Astrocyte of the hippocampus (primary cell): ENCODE measurements at places on chromosomes 3 and 15.

DNA sequence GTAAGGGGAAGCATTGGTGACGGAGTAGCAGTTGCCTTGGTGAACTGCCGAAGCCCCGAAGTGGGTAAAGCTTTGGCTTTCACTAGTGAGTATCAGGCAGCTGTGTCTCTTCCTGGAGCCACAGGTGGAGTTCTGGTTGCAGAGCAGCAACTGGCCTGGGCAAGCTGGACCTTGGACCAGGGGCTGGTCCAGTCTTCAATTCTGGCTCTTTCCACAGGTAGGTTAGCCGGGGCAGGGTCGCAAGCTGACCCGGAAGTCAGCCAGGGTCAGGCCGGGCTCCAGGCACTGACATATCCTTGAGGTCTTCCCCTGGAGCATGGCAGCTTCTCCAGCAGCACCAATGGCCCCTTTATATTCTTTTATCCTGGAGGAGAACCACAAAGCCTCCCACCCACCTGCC lies 73.2 kb downstream of the TMEM44 start:
- no peak for DNase-seq

DNA sequence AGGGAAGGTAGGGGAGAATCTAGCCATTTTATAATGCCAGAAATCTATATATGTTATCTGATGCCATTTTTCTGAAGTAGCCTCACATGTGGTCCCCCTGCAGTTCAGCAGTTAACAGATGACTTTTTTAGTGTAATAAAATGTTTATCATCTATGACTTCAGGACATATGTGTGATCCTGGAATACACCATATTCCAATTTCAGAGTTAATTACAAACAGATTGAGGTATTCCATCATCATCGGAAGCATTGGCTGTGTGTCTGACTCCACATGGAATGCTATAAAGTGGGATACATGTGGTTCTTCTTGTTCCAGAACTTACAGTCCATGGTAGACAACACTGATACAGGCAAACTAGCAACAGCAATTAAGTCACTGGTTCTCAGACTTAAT lies 45.9 kb upstream of the LIMD1 start:
- DNase-seq = no peak

- no peak for DNase-seq
These were observed 662.0 kb upstream of the CCDC54 start for GRCh38 chr3:106715286-106715685.

GRCh38 chr3:146052056-146052790 lies 108.8 kb downstream of the PLOD2 start:
- no peak for DNase-seq

- no peak for DNase-seq
These were observed 24.2 kb downstream of the CPN2 start for GRCh38 chr3:194326968-194327217.

DNA sequence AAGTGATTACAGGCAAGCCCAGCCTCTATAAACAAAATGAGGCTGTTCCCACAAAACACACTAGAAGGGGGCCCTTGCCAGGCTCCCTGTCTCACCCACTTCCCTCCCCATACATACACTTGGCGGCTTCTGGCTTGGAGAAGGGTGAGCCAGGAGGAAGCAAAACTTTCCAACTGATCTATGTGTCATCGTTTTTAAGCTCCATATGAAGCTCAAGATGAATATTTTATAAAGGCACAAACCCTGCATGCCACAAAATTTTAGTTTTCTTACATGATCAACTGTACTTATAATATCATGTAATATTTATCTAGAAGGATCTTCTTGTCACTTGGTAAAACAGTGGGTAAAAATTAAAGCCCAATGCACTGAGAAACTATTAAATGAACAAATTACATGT lies 80.8 kb upstream of the TJP1 start:
- no peak for DNase-seq

DNA sequence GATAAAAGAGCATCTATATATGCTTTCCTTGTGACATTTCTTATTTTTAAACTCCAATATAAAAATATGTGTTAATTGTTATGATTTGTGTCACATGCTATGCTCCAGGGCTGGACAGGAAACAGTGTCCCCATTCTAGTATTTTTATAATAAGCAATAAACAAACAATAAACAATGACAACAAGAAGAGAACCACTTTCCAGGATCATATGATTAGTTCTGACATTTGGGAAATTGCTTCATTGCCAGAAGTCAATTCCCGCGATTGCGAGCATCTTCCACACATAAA lies 260.9 kb downstream of the FHIT start:
- no peak for DNase-seq

GRCh38 chr3:76138921-76139320 lies 353.6 kb upstream of the ZNF717 start:
- peak; percentile 27 for DNase-seq
